Psoas muscle (tissue), 8 donors: ENCODE measurements at places on chromosomes 13 and 19. TPM values are rescaled to one million over a fixed set of nuclear protein-coding genes. Genes with fewer than 3 reads are reported as not detected.

DNA sequence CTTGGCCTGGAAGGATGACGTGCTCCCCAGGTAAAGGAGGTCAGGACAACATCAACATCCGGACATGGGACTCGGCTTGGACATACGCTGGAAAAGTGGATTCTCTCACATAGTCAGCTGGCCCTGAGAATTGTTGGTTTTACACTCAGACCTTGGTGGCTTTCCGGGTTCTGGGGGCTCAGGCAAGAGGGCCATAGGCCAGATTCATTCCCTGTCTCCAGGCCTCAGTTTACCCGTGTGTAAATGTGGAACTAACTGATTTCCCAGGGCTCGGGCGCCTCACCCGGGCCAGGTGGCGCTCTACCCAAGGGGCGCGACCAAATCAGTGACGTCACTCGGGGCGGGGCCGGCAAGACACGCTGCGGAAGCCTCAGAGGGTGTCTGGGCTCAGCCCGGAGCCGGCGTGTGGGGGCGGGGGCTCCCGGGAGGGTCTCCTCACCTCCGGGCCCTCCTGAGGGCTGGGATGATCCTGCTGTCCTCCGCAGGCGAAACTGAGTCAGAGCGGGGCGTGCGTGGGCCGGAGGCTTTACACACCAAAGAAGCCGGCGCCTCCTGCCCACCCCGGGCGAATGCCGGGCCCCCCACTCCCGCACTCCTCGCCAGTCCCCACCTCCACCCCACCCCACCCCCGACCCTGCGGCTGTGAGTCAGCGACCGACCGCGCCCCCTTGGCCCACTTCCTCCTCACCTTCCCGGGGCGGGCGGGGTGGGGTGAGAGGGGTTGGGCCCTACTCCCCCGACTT lies 862 bp upstream of the VASP start:
- peak; percentile 97 for DNase-seq
- no peaks in the 10 kb centered on the region for H3K27me3 ChIP-seq
- H3K27ac ChIP-seq = peak overlapping the region; percentile 93

GRCh38 chr19:8481201-8481600 lies 21.2 kb downstream of the PRAM1 start:
- H3K4me3 ChIP-seq = no peak overlapping the region
- H3K4me1 ChIP-seq = peaks cover 26% of the 10 kb centered on the region
- no peaks in the 10 kb centered on the region for H3K27me3 ChIP-seq
- DNase-seq = no peak
- H3K36me3 ChIP-seq = peaks cover 79% of the 10 kb centered on the region
- H3K27ac ChIP-seq = no peak overlapping the region

DNA sequence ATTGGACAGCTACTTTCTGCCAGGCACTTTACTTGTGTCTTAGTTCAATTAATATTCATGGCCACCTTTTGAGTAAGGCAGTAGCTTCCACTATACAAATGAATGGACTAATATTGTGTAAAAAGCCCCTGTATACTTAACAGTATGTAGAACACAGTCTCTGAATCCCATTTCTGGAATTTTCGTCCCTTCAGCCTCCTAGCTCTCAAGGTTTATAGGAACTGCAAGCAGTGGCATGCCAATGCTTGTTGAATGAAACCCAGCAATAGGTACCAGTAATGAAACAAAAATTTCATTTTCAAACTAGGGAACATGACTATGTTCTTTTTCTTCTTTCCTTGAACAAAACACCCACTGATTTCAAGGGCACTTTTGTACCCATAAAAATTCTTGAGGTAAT lies 361.6 kb downstream of the TDRD3 start:
- H3K27me3 ChIP-seq = no peaks in the 10 kb centered on the region
- H3K27ac ChIP-seq = no peak overlapping the region
- no peak overlapping the region for H3K4me3 ChIP-seq
- H3K4me1 ChIP-seq = no peaks in the 10 kb centered on the region

DNA sequence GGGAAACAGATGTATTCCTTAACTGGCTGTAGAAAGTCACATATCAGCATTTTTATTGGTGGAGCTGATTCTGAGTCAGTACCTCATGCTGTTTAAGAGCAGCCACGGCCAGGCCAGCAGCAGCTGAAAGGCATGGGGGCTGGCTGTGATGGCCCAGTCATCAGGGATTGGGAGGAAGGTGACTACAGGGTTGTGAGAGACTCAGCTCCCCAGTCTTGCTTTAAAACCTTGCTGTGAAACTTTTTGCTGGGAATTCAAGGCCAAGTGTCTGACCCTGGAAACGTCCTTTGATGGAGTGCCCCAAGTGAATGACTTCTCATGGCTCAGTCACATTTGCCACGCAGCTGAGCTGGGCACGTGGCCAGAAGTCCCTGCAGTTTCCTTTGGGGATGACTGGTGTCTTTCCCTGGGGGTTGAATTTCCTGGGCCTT lies 39.1 kb upstream of the RNF113B start:
- H3K4me3 ChIP-seq = no peak overlapping the region
- peak; percentile 63 for DNase-seq
- H3K27ac ChIP-seq = no peak overlapping the region
- H3K4me1 ChIP-seq = peaks cover 12% of the 10 kb centered on the region
- H3K36me3 ChIP-seq = no peaks in the 10 kb centered on the region
- no peaks in the 10 kb centered on the region for H3K27me3 ChIP-seq

- no peak for DNase-seq
- no peak overlapping the region for H3K27ac ChIP-seq
- no peaks in the 10 kb centered on the region for H3K4me1 ChIP-seq
- no peaks in the 10 kb centered on the region for H3K36me3 ChIP-seq
- no peaks in the 10 kb centered on the region for H3K27me3 ChIP-seq
- H3K4me3 ChIP-seq = no peak overlapping the region
Observed at GRCh38 chr13:55440465-55441085, 1700.1 kb upstream of the PRR20A start.

DNA sequence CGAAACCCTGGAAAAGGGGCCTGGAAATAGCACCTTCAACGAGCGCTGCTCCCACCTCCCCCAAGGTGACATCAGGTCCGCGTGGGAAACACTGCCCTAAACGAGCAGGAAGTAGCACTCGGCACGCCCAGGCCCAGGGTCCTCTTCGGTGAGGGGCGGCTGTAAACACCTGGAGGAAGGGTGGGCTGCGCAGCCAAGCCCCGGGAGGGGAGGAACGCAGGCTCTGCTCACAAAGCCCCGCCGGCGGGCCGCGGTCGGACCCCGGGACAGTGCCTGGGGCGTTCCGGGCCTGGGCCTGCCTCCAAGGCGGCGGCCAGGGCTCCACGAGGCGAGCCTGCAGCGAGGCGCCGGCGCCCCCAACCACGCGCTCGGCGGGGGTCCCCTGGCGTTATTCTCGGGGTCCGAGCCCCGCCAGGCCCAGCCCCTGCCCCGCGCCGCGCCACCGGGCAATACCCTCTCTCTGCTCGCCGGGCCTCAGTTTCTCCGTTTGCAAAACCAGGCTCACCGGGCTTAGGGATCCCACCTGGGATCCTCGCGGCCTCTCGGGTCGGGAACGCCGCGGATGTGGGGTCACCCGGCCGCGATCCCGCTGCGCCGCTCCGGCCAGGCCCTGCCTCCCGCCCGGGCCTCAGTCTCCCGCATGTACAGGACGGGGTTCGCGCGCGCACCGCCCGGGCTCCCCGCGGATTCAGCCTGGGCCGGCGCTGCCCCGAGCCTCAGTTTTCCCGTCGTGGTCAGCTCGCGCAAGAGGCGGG lies 630 bp downstream of the RNF126 start:
- peaks cover 57% of the 10 kb centered on the region for H3K4me1 ChIP-seq
- H3K4me3 ChIP-seq = peak overlapping the region; percentile 100
- no peaks in the 10 kb centered on the region for H3K27me3 ChIP-seq

GRCh38 chr19:14097532-14098151 lies 7.1 kb upstream of the SAMD1 start:
- H3K36me3 ChIP-seq = peaks cover 3% of the 10 kb centered on the region
- DNase-seq = no peak
- no peak overlapping the region for H3K27ac ChIP-seq
- no peak overlapping the region for H3K4me3 ChIP-seq
- H3K27me3 ChIP-seq = no peaks in the 10 kb centered on the region

DNA sequence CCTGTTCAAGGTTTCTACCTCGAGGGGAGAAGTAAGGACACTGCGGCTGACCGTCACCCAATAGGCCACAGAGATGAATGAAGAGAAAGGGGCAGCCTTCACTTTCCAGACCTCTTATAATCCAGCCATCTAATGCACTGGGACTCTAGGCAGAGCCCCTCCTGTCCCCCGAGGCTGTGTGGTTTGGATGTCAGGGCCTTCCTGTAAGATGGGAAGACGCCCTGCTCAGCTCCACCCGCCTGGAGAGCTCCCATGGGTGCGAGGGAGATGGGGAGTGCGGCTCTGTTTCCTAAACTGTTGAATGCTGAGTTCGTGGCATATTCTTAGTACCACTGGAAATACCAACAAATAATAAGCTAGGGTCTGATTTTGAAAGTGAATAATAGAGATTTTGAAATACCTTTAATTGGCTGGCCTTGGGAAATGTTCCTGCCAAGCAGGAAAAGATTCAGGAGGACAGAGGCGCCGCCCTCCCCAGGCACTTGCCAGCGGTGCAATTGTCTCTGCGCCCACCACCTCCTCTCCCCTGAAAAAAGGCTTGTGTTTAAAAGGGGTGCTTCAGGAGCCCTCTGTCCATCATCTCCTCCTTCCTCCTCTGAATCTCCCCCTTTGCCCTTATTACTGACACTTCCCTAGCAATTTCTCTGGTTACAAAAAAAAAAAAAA lies 85.4 kb upstream of the GPR183 start:
- DNase-seq = no peak
- no peaks in the 10 kb centered on the region for H3K4me1 ChIP-seq
- H3K27me3 ChIP-seq = no peaks in the 10 kb centered on the region
- H3K36me3 ChIP-seq = no peaks in the 10 kb centered on the region
- no peak overlapping the region for H3K4me3 ChIP-seq

GRCh38 chr13:27481766-27482165 lies 31.4 kb upstream of the MTIF3 start:
- DNase-seq = no peak
- H3K27me3 ChIP-seq = no peaks in the 10 kb centered on the region
- H3K4me3 ChIP-seq = no peak overlapping the region
- H3K27ac ChIP-seq = no peak overlapping the region
- H3K36me3 ChIP-seq = no peaks in the 10 kb centered on the region

DNA sequence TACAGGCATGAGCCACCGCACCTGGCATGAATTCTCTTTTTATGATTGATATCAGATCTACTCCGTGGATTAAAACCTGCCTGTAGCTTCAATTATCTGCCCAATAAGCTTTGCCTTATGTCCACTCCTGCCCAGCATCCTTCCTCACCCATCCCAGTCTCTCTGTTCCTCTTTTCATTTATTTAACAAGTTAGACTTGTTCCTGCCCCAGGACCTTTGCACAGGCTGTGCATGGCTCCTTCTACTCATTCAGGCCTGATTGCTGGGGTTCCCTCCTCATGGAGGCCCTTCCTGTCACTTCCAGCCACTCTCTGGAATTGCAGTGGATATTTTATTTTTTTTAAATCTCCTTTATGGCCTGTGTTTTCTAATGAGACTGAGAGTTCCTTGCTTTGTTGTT lies 27.6 kb downstream of the SMARCA4 start:
- H3K4me3 ChIP-seq = no peak overlapping the region
- no peaks in the 10 kb centered on the region for H3K4me1 ChIP-seq
- DNase-seq = no peak
- no peak overlapping the region for H3K27ac ChIP-seq
- peaks cover 80% of the 10 kb centered on the region for H3K36me3 ChIP-seq
- no peaks in the 10 kb centered on the region for H3K27me3 ChIP-seq

- H3K27me3 ChIP-seq = no peaks in the 10 kb centered on the region
- DNase-seq = no peak
- no peaks in the 10 kb centered on the region for H3K36me3 ChIP-seq
- H3K4me3 ChIP-seq = no peak overlapping the region
- no peaks in the 10 kb centered on the region for H3K4me1 ChIP-seq
Observed at GRCh38 chr19:5575590-5575989, 7.8 kb upstream of the TINCR start.

GRCh38 chr19:42003506-42004294 lies 9.7 kb upstream of the ATP1A3 start:
- peaks cover 38% of the 10 kb centered on the region for H3K27me3 ChIP-seq
- H3K4me1 ChIP-seq = peaks cover 6% of the 10 kb centered on the region
- no peak overlapping the region for H3K27ac ChIP-seq
- H3K36me3 ChIP-seq = no peaks in the 10 kb centered on the region
- no peak for DNase-seq
- H3K4me3 ChIP-seq = no peak overlapping the region

The GPC6 gene
- 0.58 TPM for total RNA-seq

The HCN2 gene
- total RNA-seq = not detected

The KLK1 gene
- total RNA-seq = 0.32 TPM

The IGFL1 gene
- not detected for total RNA-seq

The ZNF66 gene
- 0.69 TPM for total RNA-seq

The TNNT1 gene
- total RNA-seq = 9,723 TPM
